ENCODE measurements at places on chromosomes 11 and 22.

GRCh38 chr22:49540913-49541692 is 286.6 kb downstream of the BRD1 start:
- no peak for DNase-seq

DNA sequence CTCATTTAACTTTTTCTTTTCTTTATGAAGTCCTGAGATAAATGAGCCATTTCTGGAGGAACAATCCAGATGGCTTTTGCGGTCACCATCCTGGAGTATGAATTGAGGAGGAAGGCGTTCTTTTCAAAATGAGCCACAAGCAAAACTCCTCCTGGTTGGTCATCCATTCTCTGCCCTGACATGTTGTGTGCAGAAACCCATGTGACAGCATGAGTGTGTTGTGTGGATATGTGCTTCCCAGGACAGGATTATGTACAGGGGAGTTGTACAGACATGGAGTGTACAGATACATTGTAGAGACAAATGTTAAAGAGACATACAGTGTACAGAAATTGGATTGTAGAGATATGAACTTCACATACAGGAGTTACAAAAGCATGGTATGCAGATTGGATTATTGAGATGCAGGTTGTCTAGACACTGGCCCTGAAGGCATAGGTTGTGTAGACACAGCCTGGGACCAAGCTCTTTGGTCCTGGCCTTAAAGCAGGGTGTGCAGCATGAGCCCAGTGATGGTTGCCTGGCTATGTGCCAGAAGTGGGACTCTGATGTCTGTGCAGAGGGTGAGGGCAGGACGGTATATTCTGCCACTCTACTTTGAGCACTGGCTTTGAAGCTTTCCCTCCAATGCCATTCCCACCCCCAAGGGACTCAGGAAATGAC is 178.5 kb upstream of the ZBED5 start:
- DNase-seq: no peak

DNA sequence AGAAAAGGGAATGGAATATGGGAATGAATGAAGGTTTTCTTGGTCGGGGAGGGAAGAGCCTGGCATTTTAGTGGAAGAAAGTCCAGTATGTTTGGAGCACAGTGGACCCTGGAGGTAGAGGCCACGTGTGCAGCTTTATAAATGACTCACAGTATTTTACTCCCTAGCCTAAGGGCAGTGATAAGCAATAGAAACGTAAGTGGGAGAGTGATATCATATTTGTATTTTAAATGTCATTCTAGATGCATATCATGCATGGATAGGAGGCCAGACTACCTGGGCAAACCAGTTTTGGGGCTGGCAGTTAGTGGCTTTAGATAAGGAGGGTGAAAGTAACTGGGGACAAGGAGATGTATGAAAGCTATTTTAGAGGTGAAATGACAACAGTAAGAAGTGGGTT is 174.1 kb downstream of the ARHGAP42 start:
- DNase-seq: no peak

DNA sequence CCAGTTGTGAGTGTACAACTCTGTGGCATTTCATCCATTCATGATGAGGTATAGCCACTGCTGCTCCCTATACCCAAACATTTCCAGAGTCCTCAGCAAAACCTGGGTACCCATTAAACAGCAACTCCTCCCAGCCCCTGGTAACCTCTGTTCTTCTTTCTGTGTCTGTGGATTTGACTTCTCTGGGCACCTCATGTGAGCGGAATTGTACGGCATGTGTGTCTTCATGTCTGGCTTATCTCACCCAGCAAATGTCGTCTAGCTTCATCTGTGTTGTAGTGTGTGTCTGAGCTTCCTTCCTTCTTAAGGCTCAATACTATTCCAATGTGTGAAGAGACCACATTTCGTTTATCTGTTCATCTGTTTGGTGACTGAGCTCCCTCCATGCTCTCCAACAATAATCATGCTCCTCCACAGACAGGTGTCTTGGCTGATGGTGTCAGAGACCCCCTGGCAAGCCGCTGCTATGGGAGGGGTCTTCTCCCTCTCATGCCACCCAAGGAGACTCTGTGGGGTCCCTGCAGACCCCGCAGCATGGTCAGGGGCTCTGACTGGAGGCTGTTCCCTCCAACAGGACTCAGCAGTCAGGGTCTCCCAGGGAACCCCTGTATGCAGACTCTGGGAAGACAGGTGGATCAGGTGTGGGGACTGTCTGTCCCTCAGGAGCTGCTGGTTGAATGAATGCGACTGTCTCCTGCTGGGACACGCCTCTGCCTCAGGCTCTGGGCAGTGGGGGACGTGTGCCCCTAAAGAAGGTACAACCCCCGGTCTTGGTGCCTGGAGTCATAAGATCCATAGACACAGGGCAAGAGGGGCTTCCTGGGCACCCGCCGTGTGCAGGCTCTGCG is 52.7 kb downstream of the SMIM38 start:
- DNase-seq: no peak

- DNase-seq: no peak
Measured at GRCh38 chr22:29606320-29606719, 2.9 kb downstream of the NF2 start.

- no peak for DNase-seq
Measured at GRCh38 chr11:95359756-95360155, 128.8 kb upstream of the SESN3 start.
